ENCODE measurements at places on chromosomes 6 and 20. TPM values are rescaled to one million over a fixed set of nuclear protein-coding genes. Genes with fewer than 3 reads are reported as not detected.

GRCh38 chr6:68326762-68327161 lies 308.3 kb upstream of the ADGRB3 start:
- H3K27ac ChIP-seq: no peak overlapping the region
- H3K36me3 ChIP-seq: no peaks in the 10 kb centered on the region
- no peaks in the 10 kb centered on the region for H3K27me3 ChIP-seq
- DNase-seq: peak; percentile 50
- H3K4me1 ChIP-seq: no peaks in the 10 kb centered on the region
- H3K4me3 ChIP-seq: no peak overlapping the region

The QRSL1 gene
- total RNA-seq: 12.7 TPM

- no peaks in the 10 kb centered on the region for H3K36me3 ChIP-seq
- H3K27ac ChIP-seq: no peak overlapping the region
- H3K27me3 ChIP-seq: peaks cover 25% of the 10 kb centered on the region
- H3K4me3 ChIP-seq: no peak overlapping the region
These were observed 47.5 kb downstream of the SIRPA start for GRCh38 chr20:1942486-1943274.

The BPIFB1 gene
- total RNA-seq: 0.26 TPM

The SEL1L2 gene
- not detected for total RNA-seq

DNA sequence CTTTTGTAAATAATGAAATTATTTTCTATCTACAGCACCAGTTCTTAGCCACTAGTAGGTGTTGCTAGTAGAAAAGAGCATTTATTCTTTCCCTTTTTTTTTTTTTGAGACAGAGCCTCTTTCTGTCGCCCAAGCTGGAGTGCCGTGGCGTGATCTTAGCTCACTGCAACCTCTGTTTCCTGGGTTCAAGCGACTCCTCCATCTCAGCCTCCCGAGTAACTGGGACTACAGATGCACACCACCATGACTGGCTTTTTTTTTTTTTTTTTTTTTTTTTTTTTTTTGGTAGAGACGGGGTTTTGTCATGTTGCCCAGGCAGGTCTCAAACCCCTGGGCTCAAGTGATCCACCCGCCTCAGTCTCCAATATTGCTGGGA lies 6.7 kb downstream of the PCMT1 start:
- H3K27ac ChIP-seq: no peak overlapping the region
- peaks cover 14% of the 10 kb centered on the region for H3K36me3 ChIP-seq
- H3K27me3 ChIP-seq: no peaks in the 10 kb centered on the region
- DNase-seq: no peak
- H3K4me3 ChIP-seq: no peak overlapping the region

- H3K4me1 ChIP-seq: no peaks in the 10 kb centered on the region
- H3K4me3 ChIP-seq: no peak overlapping the region
- no peak overlapping the region for H3K27ac ChIP-seq
- no peaks in the 10 kb centered on the region for H3K36me3 ChIP-seq
These were observed 18.2 kb upstream of the KIAA1755 start for GRCh38 chr20:38278763-38279162.

The TMEM14A gene
- 9.2 TPM for total RNA-seq

GRCh38 chr6:13030396-13030795 lies 297.9 kb downstream of the TBC1D7 start:
- no peaks in the 10 kb centered on the region for H3K4me1 ChIP-seq
- no peaks in the 10 kb centered on the region for H3K36me3 ChIP-seq
- H3K27ac ChIP-seq: no peak overlapping the region
- no peak overlapping the region for H3K4me3 ChIP-seq

- DNase-seq: peak; percentile 81
- H3K27ac ChIP-seq: peak overlapping the region; percentile 100
- H3K4me3 ChIP-seq: peak overlapping the region; percentile 91
- H3K36me3 ChIP-seq: peaks cover 19% of the 10 kb centered on the region
- no peaks in the 10 kb centered on the region for H3K27me3 ChIP-seq
These were observed 367 bp upstream of the PCIF1 start for GRCh38 chr20:45934046-45934585.

GRCh38 chr6:143674483-143675381 lies 3.0 kb upstream of the PHACTR2 start:
- H3K27me3 ChIP-seq: no peaks in the 10 kb centered on the region
- peaks cover 21% of the 10 kb centered on the region for H3K4me1 ChIP-seq
- peak overlapping the region; percentile 64 for H3K4me3 ChIP-seq
- no peak overlapping the region for H3K27ac ChIP-seq
- H3K36me3 ChIP-seq: no peaks in the 10 kb centered on the region
- no peak for DNase-seq

GRCh38 chr6:135135835-135136234 lies 45.3 kb upstream of the MYB start:
- no peak overlapping the region for H3K4me3 ChIP-seq
- DNase-seq: no peak
- no peaks in the 10 kb centered on the region for H3K4me1 ChIP-seq
- H3K36me3 ChIP-seq: no peaks in the 10 kb centered on the region
- no peak overlapping the region for H3K27ac ChIP-seq
- H3K27me3 ChIP-seq: no peaks in the 10 kb centered on the region

- no peak overlapping the region for H3K27ac ChIP-seq
- no peaks in the 10 kb centered on the region for H3K36me3 ChIP-seq
- H3K4me3 ChIP-seq: peak overlapping the region; percentile 37
- H3K4me1 ChIP-seq: peaks cover 7% of the 10 kb centered on the region
- H3K27me3 ChIP-seq: no peaks in the 10 kb centered on the region
These were observed 66.8 kb upstream of the HMGN3 start for GRCh38 chr6:79301290-79301689.

DNA sequence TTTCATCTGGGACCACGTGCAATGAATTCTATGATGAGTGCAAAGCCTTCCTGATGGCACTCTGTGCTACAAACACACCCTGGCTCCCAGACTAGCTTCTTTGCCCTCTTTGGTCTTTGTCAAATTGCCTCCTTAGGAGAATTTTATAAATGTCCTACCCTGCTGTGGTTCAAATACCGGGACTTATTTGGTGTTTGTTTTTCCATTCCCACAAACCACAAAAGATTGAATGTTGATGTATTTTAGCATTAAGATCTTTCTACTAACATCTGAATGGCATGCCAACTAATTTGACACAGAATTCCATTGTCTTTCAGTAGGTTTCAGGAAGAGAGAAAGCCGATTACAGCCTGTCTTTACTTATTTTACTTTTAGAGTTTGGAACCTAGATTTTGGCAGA lies 424.2 kb upstream of the SLC35B3 start:
- DNase-seq: no peak
- no peak overlapping the region for H3K4me3 ChIP-seq
- H3K4me1 ChIP-seq: no peaks in the 10 kb centered on the region
- no peak overlapping the region for H3K27ac ChIP-seq

All from endodermal cell (in vitro differentiated cells).